ENCODE measurements at places on chromosomes 12 and 14.

- no peak for DNase-seq
Measured at GRCh38 chr12:106897082-106897481, 58.6 kb upstream of the TMEM263 start.

DNA sequence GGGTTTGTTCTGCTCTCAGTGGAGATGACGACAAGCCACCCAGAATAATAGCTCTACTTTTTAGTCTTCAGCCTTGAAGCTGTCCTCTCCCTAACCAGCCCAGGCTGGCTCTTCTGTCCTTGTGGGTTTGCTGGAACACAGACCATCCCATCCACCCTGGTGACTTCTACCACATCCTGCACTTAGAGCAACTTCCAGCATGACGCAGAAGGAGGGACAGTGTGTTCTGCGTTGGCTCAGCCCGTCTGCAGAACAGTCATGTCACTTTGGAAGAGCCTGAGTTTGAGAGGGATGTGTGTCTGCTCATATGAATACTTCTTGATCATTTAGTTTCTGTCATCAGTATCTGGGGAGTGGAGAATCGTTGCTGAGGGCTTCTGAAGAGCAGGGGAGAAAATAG is 198.0 kb downstream of the CACNA1C start:
- DNase-seq, result no peak

- DNase-seq, result no peak
Measured at GRCh38 chr12:74685385-74685784, 147.8 kb downstream of the ATXN7L3B start.

GRCh38 chr12:31591380-31591901 is 505 bp upstream of the DENND5B start:
- no peak for DNase-seq

DNA sequence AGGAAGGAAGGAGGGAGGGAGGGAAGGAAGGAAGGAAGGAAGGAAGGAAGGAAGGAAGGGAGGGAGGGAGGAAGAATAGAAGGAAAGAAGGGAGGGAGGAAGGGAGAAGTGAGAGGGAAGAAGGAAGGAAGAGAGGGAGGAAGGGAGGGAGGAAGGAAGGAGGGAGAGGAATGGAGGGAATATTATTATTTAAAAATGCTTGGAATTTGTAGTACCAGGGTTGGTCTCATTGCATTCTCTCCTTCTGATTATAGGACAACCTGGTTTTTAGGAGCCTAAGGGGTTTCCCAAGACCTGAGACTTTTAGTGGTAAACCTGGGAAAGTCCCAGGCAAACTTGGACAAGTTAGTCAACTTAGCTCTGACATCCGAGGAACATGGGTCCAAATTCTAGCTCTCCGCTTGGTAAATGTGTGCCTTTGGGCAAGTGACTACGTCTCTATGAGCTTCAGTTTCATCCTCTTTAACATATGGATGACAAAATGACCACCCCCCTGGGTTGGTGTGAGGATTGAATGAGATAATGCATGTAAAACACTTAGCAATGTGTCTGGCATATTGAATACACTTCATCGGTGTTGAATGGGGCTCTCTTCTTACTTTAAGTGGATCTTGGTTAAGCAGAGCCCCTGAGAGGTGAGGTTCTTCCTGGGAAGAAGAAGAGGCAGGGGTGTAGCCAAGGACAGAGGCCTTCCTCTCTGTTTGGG is 690.7 kb upstream of the TBX3 start:
- DNase-seq, result no peak

All from NCI-H2081 treated with DMSO at 0.1 percent for 48 hours (cell line).